NCI-H524 treated with DMSO at 0.1 percent for 48 hours (cell line): ENCODE measurements at places on chromosomes 6 and 20.

DNA sequence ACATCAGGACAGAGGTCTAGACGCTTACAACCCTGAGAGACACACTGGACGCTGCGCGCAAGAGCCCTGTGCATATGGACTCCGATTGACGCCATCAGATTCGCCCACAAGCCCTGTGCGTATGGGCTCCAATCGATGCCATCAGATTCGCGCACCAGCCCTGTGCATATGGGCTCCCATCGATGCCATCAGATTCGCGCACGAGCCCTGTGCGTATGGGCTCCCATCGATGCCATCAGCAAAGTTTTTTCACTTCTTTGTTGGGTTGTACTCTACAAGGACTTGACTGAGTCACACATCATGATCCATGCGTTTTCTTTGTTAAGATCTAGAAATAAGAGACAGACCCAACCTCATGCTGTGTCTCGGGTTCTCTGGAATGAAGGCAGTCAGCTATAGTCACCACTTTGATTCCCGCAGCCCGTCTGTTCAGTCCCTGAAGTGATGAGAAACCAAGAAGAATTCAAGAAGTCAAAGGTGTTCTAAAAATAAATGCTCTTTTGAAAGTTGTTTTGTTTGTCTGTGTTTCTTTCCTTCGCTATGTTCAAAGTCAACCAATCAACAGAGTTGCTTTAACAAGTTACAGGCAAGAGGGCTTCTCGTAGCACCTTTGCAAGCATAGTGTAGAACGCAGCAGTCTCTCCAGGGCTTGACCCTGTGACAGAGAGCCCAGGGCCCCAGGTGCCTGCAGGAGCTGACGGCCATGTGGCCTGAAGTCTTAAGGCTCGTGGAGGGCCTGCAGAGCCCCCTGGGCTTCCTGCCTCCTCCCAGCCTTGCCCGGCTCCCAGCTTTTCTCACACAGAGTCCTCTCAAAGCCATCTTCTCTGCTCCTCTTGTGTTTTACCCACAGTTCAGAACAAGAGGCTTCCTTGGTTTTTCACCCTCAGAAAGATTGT, 7.9 kb downstream of the RPS6KA2 start:
- no peak for DNase-seq

- no peak for DNase-seq
Measured at GRCh38 chr6:22064558-22064957, 232.3 kb downstream of the PRL start.

- DNase-seq: no peak
Measured at GRCh38 chr6:49648036-49648435, 11.4 kb upstream of the RHAG start.

GRCh38 chr20:63831646-63831992, 555 bp upstream of the ZBTB46 start:
- DNase-seq: no peak

GRCh38 chr20:63554361-63555278, 661 bp downstream of the FNDC11 start:
- DNase-seq: no peak

GRCh38 chr20:41094353-41095055, 42.8 kb upstream of the PLCG1 start:
- DNase-seq: no peak
